ENCODE measurements at places on chromosomes 13 and 19.

DNA sequence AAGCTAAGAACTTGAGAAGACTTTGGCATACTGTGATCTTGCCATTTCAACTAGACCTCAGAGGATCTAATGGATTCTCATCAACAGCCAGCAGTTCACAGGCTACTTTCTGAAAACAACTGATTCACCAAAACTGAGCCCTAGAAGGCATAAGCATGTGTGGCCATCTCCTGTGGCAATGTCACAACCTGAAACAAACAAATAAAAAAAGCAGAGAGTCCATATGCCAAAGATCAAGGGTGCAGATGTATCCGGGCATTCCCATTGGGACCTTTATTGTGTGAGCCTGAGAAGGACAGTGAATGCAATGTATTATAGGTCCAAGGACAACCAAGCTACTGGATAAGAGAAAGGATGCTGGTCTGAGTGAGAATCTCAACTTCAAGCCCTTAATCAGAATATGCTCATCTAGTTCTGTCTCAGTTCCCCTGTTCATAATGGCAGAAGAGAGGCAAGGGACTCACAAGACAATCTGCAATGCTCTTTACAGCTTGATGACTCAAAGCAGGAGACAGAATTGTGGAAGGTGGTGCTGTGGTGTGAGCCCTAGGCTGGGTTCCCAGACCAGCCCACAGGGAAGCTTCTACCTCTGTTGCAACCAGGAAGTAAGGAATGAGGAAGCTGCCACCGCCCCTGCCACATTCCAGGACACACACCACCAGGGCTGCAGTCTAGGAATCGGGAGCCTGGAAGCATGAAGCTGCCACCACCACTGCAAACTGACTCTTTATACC is 133.7 kb downstream of the RAP2A start:
- DNase-seq: peak; percentile 76

GRCh38 chr19:11843722-11844121 is 4.8 kb upstream of the ZNF439 start:
- DNase-seq: no peak

- DNase-seq: no peak
These were observed 248.7 kb downstream of the KLF5 start for GRCh38 chr13:73307481-73307880.

GRCh38 chr19:10913716-10914340 is 14.6 kb downstream of the YIPF2 start:
- no peak for DNase-seq

- DNase-seq: no peak
These were observed 3.6 kb upstream of the KMT5C start for GRCh38 chr19:55336101-55336500.

DNA sequence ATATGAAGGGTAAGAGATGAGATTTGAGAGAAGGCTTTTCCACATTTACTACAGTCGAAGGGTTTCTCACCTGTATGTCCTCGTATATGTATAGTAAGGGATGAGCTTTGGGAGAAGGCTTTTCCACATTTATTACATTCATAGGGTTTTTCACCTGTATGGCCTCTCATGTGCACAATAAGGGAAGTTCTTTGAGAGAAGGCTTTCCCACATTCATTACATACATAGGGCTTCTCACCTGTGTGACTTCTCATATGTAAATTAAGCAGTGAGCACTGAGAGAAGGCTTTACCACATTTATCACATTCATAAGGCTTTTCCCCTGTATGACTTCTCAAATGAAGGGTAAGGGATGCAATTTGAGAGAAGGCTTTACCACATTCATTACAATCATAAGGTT is 41.8 kb downstream of the ZNF527 start:
- DNase-seq: no peak

DNA sequence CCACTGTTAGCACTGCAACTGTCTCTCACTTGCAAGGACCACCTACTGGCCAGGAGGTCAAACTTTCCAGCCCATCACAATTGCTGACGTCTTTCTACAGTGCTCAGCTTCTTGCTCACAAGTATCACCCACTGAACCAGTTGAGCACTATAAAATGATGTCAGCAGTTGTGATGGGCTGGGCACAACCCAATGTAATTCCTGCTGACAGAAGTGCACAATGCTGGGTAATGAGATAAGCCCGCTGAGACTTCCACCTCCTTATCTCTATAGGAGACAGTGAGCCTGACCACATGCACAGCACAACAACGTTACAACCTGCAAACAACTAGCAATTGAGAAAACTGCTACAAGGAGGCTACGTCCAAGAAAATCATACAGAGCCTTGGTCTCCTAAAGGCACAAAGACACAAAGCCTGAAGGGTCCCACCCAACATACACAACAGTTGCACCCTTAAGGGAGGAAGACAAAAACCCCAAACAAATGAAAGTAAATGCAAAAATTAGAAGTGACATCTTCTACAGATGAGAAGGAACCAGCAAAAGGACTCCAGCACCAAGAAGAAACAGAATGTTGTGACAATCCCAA is 273.2 kb downstream of the LIG4 start:
- DNase-seq: no peak

DNA sequence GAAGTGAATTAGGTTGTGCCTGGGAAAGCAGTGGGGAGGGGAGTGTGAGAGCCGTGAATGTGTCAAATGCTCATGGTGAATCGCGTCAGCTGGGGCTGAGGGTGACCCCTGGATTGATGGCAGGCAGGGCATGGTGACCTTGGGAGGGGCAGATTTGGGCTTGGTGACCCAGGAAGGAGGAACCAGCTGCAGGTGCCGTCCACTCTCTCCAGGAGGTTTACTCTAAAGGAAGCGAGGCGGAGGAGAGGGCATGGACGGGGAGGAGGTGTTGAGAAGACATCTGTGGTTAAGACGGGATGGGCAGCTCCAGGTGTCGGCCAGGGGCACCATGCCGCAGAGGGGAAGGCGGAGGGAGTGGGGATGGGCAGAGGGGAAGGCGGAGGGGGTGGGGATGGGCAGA is 28.7 kb downstream of the TMEM255B start:
- no peak for DNase-seq

- no peak for DNase-seq
These were observed at the start of gene SPACA4 for GRCh38 chr19:48606463-48607358. TSS of gene SPACA4 (plus strand) at chr19:48606742. CDS start at chr19:48606979, 237 bp downstream.

DNA sequence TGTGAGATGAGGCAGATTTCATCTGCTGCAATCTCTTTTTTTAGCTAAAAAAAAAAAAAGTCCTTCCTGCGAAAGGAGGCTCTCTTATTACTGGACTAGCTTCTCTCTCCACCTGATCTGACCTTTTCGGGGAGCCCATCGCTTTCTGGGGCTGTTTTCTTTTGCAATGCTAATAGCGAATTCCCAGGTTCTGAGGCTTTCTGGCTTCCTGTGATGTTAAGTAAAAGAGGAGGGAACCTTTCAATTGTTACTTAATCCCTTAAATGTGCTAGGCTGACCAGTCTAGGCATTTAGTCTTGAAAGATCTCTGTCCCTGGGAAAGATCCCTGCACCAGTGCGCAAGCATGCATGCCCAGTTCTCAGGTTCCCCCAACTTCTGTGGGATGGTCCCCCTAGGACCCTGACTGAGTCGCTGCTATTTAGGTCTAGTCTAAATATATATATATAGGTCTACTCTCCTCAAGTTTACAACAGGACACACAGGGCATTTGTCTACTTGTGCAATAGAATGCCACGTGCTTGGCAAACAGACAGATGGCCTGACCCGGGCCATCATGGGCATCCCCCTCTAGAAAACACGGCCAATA is 224.7 kb downstream of the ZNF536 start:
- DNase-seq: no peak

DNA sequence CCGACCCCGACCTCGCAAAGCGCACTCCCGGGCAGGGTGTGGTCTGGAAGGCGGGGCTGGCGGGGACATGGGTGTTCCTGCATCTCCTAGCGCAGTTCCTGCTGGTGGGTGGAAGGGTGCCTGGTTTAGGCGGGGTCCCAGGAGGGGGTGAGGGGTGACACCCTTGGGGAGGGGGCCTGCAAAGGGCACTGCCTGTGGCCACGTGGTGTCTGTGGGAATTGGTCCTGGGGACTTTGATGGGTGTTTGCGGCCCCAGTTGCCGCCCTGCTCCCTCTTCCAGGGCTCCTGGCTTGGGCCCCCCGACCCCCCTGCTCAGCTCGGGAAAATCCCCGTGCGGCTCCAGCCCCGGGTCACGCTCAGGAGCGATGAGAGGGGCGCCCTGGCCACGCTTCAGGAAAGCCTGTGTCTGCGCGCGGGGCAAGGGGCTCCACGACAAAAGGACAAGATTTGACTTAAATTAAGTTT is 19.1 kb downstream of the WTIP start:
- no peak for DNase-seq

GRCh38 chr13:111304603-111305289 is 15.7 kb upstream of the TEX29 start:
- no peak for DNase-seq

DNA sequence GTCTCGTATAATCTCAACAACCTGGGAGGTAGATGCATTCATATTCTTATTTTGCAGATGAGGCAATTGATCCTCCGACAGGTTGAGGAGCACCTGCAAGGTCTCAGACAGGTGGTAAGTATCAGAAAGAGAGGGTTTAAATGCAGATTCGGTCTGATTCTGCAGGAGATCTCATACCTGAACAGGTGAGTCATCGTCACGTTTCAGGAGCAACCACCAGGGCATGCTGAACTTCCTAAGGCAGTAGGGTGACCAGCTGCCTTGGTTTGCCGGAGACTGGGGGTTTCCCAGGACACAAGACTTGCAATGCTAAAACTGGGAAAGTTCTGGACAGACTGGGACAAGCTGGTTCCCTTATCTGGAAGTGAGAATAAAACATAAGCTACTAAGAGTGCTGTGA is 68.8 kb upstream of the TSHZ3 start:
- DNase-seq: no peak

DNA sequence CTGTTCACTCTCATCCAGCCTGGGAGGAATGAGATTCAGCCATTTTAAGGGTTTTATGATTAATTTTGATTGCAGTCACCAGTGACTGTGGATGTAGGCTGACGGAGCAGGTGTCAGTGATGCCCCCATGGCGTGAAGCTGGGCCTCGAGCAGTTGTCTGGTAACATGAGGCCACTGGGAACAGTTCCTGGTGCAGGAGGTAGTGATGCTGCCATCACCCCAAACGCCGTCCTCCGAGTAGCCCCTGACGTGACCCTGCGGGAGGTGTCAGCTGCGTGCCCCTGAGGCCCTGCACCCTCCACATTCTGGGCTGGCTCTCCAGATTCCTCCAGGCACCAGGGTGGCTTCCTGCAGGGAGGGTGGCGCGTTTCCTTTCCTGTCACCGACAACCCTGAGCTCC is 277.2 kb downstream of the TEX29 start:
- DNase-seq: no peak

DNA sequence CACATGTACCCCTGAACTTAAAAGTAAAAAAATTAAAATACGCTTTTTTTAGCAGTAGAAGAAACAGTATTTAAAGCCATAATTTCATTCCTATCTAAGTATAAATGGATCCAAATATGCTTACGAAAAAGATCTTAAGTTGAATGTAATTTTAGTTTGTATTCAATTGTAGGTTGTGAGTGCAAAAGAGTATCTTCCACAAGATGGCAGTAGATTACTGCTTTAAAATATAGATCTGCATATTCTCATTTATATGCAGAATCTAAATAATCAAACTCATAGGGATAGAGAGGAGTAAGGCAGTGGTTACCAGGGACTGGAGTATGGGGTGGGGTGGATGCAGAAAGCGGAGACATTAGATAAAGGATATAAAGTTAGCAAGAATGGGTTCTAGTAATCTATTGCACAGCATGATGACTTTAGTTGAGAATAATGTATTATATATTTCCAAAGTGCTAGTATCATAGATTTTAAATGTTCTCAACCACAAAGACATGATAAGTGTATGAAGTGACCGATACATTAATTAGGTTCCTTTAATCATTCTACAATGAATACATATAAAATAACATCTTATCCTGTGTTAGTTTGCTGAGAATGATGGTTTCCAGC is 14.2 kb downstream of the OR7A17 start:
- DNase-seq: peak; percentile 68

- DNase-seq: no peak
These were observed 30.9 kb upstream of the KCTD12 start for GRCh38 chr13:76917095-76917494.

GRCh38 chr19:33234092-33234491 is 8.4 kb upstream of the SLC7A10 start:
- DNase-seq: no peak

- DNase-seq: no peak
These were observed 915.9 kb downstream of the PCDH17 start for GRCh38 chr13:58547419-58547818.

- no peak for DNase-seq
These were observed 4.9 kb downstream of the ARHGEF1 start for GRCh38 chr19:41887711-41888382.

DNA sequence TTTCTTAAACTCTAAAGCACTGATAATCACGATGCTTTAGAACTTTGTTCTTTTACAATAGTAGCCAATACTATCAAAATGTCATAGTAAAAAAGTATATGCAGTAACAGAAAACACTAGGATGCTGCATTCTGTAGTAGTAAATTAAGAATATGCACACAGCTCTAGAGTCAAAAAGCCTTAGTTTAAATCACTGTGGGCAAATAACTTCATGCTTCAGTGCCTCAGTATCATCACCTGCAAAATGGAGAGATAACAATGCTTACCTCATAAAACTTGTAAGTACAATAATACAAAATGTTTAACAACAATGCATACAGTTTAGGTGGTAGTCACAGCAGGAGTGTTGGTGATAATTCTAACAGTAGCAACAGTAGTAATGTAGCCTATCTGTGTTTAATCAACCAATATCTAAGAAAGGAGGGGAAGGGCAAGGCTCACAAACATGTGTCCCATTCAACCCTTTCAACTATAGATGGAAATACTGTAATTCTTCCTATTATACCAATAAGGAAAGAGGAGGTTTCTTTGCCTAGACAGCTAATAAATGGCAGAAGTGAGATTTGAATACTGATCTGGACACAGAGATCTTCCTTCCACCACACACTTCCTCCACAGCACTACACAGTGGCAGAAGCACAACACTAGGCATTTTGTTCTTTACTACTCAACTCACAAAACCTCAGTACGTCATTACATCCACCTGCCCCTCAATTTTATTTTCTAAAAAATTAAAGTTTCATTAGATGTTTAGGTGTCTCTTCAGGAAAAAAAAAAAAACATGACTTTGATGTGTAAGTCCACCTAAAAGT is 4.6 kb downstream of the RBM26 start:
- DNase-seq: no peak

DNA sequence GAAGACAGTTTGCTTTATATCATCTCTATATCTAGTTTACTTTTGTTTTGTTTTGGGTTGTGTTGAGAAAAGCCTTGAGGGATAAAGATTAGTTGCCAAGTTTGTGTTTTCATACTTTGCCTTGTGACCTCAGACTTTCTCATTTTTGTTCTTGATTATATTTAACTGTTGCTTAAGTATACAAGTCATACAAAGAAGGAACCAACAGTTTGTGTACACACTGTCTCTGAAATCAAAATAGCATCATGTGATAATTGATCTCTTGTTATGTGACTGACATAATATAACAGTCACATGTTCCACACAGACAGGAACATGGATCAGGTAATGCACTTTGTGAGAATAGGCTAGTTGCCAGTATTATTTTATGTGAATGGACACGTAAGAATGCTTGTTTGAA is 70.8 kb downstream of the SHISA2 start:
- peak; percentile 39 for DNase-seq

- no peak for DNase-seq
These were observed 72.9 kb upstream of the UQCRFS1 start for GRCh38 chr19:29285878-29286277.

Measured in suppressor macrophage (primary cell).